ENCODE measurements at places on chromosomes 3 and 15.
A peak's percentile ranks its signal among the peaks of the same experiment; 100 is the strongest.

GRCh38 chr15:49848282-49848724 is 227.5 kb downstream of the DTWD1 start:
- DNase-seq: no peak

DNA sequence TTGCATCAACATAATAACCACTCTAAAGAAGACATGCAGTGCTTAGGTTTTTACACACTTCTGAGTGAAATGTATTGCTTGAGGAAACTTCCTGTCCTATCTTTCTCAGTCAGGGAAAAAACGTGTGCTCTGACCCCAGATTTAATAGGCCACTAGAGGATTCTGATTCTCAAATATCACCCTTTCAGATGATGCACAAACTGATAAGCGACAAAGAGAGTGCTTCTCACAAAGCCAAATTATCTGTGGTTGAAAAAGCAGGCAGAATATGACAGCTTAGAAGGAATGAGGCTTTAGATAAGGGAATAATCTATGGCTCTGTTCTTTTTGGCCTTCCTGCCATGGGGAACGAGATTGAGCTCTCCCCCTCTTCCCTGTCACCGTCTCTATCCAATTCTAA is 583.4 kb upstream of the SGO1 start:
- no peak for DNase-seq

DNA sequence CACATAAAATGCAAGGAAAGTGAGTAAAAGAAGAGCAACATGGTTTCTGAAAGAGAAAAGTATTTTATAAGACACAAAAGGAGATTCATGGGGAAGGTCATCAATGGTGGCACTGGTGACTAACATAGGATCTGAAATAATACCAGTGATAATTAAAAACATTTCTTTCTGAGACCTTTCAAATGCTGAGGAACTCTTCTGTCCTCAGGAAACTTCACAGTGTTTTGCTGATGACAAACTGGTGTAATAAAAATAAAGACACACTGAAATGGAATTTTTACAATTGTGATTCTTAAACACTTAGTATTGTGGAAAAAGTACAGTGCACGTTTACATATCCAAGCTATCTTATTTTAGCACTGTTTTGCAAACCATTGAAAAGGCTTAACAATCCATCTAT is 80.4 kb upstream of the ZBTB20 start:
- no peak for DNase-seq

DNA sequence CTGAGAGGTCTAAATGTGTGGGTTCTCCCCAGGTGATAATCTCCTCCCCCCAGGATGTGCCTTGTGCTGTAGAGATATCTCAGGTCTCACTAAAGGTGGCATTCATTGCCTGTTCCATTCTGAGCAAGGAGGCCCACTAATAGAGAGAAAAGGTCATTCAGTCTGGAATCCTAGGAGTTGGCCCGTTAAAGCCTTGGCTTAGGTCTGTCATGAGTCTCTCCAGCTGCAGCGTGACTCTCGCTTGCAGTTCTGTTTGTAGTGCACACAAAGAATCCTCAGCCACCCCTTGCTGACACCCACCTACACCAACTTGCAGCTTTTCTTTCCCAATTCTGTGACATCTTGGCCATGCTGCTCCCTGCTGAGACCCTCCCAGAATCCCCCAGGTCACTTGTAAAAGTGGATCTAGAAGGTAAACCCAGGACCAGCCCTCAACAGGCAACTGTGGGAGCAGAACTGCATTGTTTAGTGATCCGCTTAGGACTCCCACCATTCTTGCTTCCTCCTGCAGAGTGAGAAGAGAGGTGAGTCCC is 17.7 kb downstream of the MAGEF1 start:
- DNase-seq: no peak

GRCh38 chr15:39922462-39923092 is 2.5 kb upstream of the GPR176 start:
- no peak for DNase-seq

GRCh38 chr3:122916580-122916979 is 111.0 kb downstream of the SEMA5B start:
- no peak for DNase-seq

GRCh38 chr3:41874022-41874421 is 87.9 kb downstream of the ULK4 start:
- DNase-seq: no peak

- no peak for DNase-seq
These were observed 319.4 kb upstream of the STAC start for GRCh38 chr3:36060950-36061349.

DNA sequence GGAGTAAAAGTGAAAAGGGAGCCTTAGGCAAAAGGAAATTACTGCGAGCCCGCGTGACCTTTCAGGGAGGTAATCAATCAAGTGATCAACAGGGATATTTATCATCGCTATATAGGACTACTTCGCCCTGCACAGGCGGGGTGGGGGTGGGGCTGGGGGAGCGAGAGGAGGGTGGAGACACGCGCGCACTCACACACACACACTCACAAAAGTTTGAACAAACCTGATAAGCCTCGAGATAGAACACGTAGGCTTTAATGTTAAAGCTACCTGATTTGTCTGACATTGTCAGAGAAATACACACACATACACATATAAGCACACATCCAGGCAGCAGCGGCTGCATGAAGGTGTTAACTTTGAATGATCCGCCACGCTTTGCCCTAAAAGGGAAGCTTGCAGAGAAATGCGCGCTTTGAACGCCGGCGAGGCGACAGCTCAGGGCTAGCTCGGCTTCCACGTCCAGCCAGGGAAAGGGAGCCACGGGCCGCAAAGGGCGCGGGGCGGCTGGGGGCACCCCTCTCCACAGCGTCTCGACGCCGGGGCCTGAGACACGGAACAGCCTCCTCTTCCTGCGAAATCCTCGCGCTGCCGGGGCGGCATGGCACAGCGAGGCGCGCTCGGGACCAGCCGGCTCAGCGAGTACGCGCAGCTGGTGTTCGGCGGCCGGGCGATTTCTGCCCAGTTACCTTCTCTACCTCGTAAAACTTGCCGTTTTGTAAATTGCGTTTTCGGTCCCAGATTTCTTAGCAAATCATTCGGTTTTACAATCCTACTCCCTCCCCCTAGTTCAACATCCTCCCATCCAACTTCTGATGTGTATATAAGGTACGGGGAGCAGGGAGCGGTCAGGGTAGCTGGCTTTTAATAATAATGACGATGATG is 4.8 kb upstream of the MECOM start:
- peak; percentile 53 for DNase-seq

GRCh38 chr15:33076937-33077336 is 117.6 kb downstream of the FMN1 start:
- DNase-seq: no peak

DNA sequence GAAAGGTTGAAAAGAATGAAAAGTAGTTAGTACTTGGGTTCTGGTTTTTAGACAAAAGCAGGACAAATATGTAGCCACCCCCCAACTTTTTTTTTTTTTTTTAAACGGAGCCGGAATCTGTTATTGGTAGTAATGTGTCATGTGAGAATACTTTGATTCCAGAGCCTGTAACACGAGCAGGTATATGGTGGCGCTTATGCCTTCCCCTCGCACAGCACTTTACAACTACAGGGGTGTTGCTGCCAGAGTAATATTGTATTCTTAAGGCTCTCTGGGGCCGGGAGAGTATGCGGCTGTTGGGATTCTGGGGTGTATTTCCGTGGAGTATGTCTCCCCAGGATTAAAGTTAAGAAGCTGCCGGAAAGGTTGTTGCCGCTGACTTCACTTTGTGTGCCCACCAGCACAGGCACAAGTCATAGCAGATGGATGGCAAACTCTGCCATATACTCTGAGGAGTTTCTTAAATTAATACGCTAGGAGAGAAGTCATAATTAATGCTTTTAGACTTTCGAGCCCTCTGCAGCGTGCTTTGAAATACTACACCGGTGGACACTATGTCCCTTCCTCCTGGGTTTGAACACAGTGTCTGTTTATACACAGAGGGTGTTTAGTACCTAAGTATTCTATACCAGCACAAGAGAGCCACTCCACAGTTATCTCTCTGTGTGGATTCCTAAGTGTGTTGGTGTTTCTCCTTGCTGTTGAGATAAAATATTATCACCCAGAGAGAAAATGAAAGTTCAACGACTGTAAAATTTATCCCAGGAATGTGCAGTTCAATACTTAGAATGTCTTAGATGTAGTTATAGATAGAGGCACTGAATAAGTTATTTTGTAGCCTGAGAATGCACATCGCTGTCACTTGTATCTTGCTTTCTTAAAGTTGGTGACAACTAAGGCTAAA is 1.4 kb downstream of the MBNL1 start:
- peak; percentile 39 for DNase-seq

DNA sequence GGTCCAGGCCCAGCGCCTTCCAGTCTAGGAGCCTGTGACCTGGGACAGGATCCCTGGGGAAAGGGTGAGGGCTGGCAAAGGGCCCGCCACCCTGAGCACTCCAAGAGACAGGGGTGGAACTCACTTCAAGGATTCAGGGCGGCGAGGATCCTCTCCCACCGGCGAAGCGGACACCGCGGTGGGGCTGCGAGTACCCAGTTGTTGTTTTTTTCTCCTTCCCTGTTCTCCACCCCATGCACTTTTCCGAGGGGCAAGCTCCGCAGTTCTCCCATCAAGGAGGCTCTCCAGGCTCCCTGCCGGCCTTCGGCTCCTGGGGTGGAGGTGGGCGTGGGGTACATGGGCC is 387 bp upstream of the PAQR5 start:
- no peak for DNase-seq

GRCh38 chr3:95468331-95468730 is 1346.1 kb upstream of the EPHA6 start:
- DNase-seq: no peak

- no peak for DNase-seq
These were observed 494.2 kb downstream of the FOXP1 start for GRCh38 chr3:71089271-71089847.

DNA sequence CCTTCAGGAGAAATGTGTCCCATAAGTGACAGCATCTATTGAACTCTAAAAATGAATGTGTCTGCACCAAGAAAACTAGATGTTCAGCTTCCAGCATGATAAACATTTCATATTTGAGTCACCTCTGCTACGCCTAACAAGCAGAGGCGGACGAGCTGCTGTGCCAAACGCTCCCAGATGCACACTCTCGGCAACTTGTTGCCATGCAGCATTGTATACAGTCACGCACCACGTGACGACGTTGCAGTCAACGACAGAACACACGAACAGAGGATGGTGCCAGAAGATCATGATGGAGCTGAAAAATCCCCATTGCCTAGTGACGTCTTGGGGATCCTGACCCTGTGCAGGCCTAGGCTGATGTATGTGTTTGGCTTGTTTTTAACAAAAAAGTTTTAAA is 137.5 kb downstream of the XXYLT1 start:
- no peak for DNase-seq

DNA sequence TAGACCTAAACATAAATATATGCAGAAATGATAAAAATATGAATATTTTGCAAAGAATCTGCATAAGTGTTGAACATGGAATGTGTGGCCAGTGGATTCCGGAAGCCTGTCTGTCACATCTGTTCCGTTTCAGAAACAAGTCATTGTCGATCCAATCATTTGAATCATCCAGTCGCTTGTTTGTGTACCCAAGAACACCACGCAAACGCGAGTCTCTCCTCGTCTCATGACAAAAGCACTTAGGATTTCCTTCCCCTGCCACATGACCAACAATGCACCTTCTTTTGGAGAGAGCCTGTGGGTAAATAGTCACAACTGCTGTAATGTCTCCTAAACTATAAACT is 80.2 kb downstream of the FMN1 start:
- DNase-seq: no peak

- no peak for DNase-seq
These were observed 22.9 kb downstream of the ANP32A start for GRCh38 chr15:68797599-68798345.

DNA sequence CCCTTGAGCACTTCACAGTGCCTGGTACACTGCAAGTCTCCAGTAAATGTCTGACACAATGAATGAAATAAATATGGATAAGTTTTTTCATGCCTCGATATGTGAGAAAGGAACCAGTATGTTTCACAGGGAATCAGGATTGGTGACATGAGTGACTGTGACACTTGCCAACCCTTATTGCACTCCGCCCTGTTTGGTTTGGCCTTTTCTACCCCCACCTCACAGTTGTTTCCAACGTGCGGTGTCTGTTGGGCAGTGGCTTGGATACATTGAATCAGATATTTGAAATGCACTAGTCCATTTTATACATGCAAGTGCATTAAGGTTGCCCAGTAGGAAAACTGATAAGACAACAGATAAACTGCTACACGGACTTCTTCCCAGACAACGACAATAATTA is 2.0 kb downstream of the NPHP3 start:
- DNase-seq: no peak

DNA sequence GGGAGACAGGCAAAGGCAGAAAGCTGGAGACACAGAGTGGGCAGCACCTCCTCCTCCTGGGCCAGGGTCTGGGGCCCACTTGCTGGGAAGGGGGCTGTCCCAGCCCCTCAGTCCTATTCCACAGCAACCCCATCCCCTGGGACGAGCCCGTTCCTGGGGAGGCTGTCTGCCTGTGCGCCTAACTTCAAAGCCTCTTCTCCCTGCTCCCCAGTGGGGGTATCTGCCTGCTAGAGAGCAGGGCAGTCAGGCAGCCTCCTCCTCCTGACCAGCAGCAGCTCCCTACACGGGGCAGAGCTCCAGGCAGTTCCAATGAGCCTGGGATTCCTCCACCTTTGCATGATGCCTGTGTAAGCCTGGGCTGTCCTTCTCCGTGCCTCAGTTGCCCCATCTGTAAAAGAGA is 6.9 kb downstream of the PTH1R start:
- DNase-seq: no peak

GRCh38 chr3:126100634-126101301 is 16.8 kb upstream of the SLC41A3 start:
- no peak for DNase-seq

DNA sequence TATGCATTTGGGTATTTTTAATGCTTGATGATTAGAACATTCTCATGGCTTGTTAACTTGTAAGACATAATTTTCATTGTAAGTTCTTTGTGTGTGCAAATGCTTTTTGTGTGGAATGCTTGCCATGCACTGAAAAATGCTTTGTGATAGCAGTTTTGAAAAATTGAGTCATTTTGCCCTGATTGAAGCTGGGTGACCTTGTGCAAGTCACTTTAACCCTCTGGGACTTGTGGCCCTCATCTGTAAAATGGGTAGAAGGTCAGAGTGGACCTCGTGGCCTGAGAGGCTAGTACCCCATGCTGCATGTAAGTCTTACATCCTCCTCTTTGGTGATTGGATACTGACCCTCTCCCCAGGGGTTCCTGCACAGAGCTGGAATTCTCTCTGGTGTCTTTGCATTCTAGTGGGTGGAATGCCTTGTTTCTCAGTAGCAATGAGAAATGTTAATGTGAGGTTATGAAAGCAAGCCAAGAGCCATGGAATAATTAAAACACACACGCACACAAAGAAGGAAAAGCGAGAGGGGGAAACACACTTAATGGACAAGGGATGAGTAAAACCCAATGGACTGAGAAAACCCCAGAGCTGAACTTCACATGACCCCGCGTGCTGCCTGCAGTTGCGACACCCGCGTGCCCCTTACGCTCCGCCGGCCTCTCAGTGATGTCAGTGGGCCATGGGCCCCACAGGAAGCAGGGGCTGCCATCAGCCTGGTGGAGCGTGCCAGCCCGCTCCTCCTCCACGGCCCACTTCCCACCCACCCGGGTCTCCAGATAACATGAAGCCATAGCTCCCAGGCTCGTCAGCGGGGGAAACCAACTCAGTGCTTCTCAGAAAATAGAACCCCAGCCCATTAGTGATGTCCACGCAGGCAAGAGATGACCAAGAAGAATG is 44.0 kb downstream of the SMAD3 start:
- DNase-seq: no peak

GRCh38 chr3:38245930-38246329 is 19.7 kb upstream of the SLC22A13 start:
- no peak for DNase-seq

GRCh38 chr15:31332681-31333071 is 6.0 kb downstream of the KLF13 start:
- no peak for DNase-seq

GRCh38 chr3:131723343-131723742 is 220.6 kb upstream of the MRPL3 start:
- no peak for DNase-seq

Data from left renal pelvis (tissue), 4 donors.